ENCODE measurements at places on chromosomes 6 and 20.
A peak's percentile ranks its signal among the peaks of the same experiment; 100 is the strongest.

- DNase-seq, result no peak
Observed at GRCh38 chr6:42692137-42692911, 30.1 kb downstream of the PRPH2 start.

- DNase-seq, result no peak
Observed at GRCh38 chr6:137226697-137227096, 7.5 kb upstream of the IFNGR1 start.

DNA sequence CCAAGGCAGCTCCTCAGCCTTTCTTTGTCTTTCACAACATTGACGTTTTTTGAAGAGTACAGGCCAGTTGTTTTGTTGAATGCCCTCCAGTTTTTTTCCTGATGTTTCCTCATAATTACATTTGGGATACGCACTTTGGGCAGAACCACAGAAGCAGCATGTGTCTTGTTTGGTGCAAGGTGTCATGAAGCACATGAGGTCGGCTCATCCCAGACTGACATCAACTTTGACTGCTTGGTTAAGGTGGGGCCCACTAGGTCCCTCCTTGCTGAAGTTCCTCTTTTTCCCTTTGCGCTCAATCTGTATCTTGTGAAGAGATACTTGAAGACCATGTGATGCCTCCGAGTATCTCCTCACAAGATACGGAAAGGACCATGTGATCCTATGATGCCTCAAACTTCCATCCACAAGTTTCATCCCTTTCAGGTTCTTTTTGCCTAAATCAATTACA, 10.5 kb downstream of the SNAI1 start:
- no peak for DNase-seq

DNA sequence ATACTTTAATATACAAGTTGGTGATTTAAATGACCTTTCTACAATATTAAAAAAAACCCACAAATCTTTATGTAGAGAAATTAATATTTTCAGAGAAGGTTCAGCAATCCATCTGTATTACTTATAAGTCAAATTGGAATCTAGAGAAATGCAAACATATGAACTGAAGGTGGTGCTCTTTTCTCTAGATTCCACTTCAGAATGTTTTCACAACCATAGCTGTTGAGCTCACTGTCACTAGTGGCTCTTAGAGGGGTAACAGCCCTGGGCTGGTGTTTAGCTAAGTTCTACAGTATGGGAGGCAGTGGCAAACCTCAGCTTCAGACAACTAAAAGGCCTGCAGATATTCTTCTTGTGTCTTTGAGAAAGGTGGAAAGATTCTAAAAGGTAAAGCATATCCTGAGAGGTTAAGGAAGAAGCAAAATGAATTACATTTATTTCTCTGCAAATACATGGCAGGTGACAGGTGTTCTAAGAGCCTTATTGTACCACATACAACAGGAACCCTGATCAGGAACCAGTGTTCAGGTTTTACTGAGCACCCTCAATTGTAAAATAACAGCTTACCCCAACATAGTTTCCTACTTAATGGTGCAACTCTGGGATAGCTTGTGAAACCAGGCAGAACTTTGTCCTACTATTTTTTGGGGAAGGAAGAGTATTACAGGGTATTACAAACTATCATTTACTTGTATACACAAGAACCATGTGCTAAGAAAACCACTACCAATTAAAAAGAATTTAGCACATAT, 56.6 kb upstream of the SAMHD1 start:
- no peak for DNase-seq

GRCh38 chr6:18214003-18214402, 50.3 kb downstream of the DEK start:
- DNase-seq, result no peak

GRCh38 chr6:158629367-158630221, 14.9 kb downstream of the DYNLT1 start:
- no peak for DNase-seq

- DNase-seq, result no peak
Observed at GRCh38 chr6:113178349-113178748, 678.8 kb upstream of the MARCKS start.

DNA sequence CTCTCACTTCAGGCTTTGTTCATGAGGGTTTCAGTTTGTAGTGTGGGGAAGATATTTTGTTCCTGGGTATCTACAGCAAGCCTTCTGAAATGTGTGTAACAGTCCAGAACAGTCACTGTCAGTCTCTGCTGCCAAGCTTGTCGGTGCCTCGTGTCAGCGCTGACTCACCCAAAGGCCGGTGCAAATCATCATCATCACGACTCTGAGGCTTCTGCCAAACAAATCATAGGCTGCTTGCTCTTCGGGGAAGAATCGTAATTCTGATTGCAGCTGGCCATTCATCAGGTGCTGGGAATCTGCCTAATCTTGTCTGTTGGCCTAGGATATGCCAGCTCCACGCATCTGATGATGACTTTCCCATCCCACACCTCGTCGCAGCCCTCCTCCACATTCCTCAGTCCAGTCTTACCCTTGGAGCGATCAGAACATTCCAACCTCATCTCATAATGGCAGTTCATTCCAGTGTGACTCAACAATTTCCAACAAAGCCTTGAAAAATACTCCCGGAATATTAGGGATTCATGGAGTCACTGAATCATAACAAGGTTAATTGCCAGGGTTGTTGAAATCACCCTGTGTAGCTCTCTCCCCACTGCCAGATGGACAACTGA, 40.9 kb downstream of the ALDH8A1 start:
- DNase-seq, result no peak

DNA sequence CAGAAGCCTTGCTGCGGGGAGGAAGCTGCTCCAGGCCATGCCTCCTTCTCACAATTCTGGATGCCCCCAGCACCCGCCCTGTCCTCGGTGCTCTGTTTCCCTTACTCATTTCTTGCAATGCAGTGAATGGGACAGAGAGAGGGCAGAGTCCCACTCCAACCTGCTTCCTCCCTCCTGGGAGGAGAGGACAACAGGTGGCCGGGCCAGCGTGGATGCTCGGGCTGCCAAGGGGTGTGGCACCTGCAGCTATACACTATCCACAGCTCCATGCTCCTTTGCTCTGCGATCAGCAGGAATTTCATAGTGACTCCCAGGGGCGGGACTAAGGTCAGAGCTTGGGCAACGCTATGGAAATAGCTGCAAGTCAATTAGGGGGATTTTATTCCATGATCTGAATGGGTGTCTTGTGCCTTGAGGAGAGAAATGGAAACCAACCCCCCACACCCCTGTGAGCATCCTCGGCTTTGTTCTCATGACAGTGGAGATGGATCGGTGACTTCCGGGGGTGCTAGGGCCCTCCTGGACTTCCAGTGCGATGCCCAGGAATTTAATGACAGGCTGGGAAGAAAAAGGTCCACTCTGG, 192.5 kb downstream of the MYLK4 start:
- no peak for DNase-seq

DNA sequence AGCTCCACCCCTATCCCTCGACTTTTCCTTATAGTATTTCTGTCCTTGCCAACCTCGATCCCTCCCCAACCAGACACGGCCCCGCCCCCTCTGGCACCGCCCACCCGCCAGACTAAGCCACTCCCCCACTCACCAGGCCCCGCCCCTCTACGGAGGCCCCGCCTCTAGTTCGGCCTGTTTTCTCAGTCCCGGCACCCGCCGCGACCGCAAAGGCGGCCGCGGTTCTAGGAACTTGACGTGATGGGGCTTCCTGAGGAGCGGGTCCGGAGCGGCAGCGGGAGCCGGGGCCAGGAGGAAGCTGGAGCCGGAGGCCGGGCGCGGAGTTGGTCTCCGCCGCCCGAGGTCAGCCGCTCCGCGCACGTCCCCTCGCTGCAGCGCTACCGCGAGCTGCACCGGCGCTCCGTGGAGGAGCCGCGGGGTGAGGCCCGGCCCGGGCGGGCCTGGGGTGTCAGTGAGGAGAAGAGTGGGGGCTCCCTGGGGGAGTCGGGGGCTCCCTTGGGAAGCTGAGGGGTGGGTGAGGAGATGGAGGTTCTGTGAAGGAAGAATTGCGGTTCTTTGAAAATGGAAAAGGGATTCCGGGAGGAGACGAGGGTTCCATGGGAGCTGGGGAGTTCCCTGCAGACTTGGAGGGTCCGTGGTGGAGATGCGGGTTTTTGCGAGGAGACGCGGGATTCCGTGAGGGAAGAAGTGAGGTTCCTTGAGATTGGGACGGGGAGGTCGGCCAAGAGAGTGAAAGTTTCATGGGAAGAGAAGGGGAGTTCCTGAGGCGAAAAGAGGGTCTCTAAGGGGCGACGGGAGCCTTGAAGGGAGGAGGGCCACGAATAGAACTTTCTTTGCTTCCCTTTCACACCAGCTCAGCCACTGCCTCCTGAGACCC, at the start of gene ACSS2:
Gene ACSS2 (plus strand): TSS at position 207 of the 877 bp plus-strand sequence. CDS start 34 bp downstream, at position 241.
- DNase-seq, result peak; percentile 90

DNA sequence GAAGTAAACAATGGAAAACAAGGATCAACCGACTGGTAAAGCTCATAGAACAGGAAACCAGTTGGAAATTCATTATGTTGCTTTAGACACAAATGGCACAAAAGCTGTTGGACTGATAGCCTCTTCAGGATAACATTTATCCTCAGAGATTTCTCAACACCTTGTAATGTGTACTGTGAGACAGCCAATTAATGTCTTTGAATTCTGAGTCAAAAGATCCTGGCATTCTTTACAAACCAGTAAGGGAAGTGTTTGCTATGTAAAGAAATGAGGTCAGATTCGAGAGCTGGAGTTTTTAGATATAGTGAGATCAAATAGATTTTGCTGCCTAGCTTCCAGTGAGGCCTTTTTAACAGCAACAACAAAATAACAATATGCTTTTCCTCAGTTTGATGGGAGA, 439.2 kb downstream of the C6orf118 start:
- no peak for DNase-seq

DNA sequence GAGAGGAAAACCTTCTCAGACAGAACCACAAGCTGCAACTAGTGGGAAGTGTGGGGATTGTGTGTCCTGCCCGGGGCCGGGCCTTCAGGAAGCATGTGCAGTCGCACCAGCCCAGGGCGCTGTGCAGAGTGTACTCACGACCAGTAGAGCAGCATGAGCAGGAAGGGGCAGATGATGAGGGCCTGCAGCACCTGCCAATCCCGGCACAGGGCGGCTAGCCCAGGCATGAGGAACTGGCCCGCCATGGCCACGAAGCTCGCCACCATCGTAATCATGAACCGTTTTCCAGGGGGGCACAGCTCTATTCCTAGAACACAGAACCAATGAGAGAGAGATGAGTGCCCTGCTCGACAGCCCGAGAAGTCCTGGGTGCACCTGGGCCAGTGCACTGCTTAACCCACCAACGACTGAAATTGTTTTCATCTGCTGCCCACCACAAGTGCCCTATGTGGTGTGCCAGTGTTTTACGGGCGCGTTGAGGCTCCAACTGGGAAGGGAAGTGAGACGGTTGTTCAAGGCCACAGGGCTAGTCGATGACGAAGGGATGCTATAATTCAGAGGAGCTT, 65.0 kb downstream of the PSMG4 start:
- DNase-seq, result no peak

GRCh38 chr6:160934157-160934556, 57.4 kb upstream of the MAP3K4 start:
- DNase-seq, result no peak

- DNase-seq, result no peak
Observed at GRCh38 chr6:51901766-51902764, 185.3 kb downstream of the PKHD1 start.

GRCh38 chr20:51258582-51259165, 235.8 kb upstream of the KCNG1 start:
- no peak for DNase-seq

- no peak for DNase-seq
Observed at GRCh38 chr6:45794465-45794864, 221.2 kb downstream of the CLIC5 start.

DNA sequence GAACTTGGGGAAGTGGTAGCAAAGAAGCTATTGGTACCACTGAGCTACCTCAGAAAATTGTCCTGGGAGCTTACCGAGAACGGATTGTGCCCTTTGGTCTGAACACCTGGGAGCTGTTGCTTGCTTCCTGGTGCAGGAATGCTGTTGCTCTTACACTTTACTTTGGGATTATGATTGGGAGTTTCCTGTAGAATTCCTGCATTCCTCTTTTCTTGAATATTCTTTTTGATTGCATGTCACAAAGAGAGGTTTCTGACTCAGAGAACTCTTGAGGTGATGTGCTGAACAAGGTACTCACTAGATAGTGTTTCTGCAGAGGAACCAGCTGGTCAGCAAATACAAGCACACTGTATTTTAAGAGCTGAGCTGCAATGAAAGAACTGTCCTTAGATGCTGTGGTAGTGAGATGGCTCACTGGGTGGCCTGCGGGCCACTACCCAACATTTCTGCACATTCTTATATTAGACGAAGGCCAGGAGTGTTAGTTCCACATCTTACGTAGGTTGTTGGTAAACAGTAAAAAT, 35.0 kb downstream of the LRRC1 start:
- no peak for DNase-seq

DNA sequence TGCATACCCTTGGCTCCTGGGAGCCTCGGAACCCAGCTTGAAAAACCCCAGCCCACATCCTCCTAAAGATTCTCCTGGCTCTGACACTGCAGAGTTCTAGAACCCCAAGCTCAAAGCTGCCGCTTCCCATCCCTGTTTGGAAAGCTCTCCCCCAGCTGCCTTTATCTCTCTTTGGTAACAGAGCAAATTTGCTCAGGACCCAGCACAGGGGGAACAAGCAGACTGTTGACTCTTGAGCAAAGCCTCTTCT, 38.9 kb downstream of the HNF4A start:
- no peak for DNase-seq

DNA sequence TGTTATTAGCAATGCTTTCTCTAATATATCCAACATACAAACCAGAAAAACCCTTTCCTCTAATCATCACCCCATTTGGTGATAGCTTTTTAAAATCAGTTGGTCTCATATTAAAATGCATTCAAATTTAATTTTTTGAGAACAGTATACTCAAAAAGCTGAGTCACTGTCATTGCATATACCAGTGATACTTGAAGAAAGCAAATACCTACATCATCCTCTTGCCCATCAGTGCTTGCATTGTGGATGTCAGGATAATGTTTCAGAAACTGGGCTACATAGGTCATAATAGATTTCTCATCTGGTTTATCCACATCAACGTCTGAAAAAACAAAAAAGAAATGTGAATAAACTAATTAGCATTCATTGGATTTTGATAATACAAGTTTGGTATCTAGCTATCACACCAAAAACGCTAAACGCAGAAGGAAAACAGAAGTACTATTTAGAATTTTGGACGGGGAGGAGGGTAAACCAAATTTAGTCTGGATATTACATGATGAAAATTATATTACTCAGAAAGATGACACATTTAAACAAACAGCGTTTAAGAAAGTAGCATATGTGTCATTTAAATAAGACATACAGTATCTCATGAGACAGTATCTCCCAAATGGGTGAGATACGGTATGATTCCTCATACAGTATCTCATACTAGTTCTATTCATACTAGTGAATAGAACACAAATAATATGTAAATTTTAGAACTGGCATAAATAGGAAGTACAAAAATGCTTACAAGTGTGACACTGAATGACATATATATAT, 134.6 kb downstream of the SYNE1 start:
- no peak for DNase-seq

- DNase-seq, result no peak
Observed at GRCh38 chr6:31829633-31830283, 2.2 kb downstream of the HSPA1B start.

DNA sequence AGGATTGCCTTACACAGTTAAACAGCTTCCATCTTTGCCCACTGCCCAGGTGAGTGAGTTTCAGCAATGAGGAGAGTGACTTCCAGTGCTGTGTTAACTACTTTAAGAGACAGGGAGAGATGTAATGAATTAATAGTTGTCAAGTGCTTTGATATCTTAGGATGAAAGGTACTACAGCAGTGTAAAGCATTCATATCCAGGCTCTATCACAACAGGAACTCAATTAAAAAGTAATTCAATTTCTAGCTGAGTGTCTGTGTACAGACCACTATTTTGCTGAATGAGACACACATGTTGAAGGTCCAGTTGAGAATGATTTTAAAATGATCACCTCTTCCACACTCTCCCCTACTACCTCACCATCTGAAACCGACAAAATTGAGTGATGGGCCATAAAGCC, 70.7 kb upstream of the BEND3 start:
- DNase-seq, result no peak

Measured in T-helper 22 cell (primary cell).